Chondrocyte (in vitro differentiated cells): ENCODE measurements at places on chromosomes 3 and 15. TPM values are rescaled to one million over a fixed set of nuclear protein-coding genes. Genes with fewer than 3 reads are reported as not detected.

DNA sequence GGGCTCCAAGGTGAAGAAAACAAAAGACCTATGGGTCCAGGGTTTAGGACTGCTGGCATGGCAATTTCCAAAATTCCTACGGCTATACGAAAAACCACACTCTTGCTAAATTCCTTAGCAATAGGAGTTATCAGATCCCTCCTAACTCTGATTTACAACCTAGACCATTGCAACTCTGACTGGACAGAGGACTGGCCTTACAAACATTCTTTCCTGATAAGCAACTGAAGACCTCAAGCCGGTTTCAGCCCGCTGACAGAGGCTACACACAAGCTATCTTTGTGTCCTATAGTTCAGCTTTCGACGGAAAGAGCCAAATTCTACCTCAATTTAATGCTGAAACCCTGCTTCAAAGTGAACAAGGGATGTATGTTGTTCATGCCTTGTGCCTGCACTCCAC, 38.3 kb upstream of the AGBL1 start:
- H3K27me3 ChIP-seq: peaks cover 2% of the 10 kb centered on the region
- H3K4me1 ChIP-seq: no peaks in the 10 kb centered on the region
- no peak for DNase-seq
- no peaks in the 10 kb centered on the region for H3K36me3 ChIP-seq

- H3K4me3 ChIP-seq: no peak overlapping the region
- no peaks in the 10 kb centered on the region for H3K27me3 ChIP-seq
- peaks cover 17% of the 10 kb centered on the region for H3K4me1 ChIP-seq
- peaks cover 17% of the 10 kb centered on the region for H3K36me3 ChIP-seq
- DNase-seq: no peak
These were observed 71.1 kb upstream of the BLM start for GRCh38 chr15:90645873-90646575.

ATP13A5 gene
- not detected in 3 replicates for total RNA-seq

CCR3 gene
- total RNA-seq: not detected in 3 replicates

FANCD2 gene
- total RNA-seq: 3.6 to 8.1 TPM (median 3.6 TPM) in 3 replicates
